ENCODE measurements at places on chromosomes 7 and 10.

DNA sequence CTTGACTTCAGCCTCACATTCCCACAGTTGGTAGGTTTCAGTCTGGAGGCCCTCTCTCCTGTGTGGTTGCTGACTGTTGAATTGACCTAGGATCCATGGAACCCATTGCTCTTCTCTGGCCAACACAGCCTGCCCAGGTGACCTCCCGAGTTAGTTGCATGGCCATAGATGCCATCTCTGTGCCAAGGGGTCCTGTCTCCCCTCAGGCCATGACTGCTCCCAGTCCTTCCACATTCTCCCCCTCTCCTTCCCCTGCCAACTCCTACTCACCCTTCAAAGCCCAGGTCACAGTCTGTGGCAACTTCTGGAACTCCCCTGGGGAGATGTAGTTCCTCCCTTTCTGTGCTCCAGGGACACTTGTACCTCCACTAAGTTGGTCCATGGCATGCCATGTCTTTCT, 67.3 kb upstream of the GRB10 start:
- DNase-seq, result no peak

- no peak for DNase-seq
These were observed 2.5 kb downstream of the VSIR start for GRCh38 chr10:71770789-71771188.

GRCh38 chr10:50621968-50622705, 1.6 kb downstream of the SGMS1 start:
- peak; percentile 62 for DNase-seq

DNA sequence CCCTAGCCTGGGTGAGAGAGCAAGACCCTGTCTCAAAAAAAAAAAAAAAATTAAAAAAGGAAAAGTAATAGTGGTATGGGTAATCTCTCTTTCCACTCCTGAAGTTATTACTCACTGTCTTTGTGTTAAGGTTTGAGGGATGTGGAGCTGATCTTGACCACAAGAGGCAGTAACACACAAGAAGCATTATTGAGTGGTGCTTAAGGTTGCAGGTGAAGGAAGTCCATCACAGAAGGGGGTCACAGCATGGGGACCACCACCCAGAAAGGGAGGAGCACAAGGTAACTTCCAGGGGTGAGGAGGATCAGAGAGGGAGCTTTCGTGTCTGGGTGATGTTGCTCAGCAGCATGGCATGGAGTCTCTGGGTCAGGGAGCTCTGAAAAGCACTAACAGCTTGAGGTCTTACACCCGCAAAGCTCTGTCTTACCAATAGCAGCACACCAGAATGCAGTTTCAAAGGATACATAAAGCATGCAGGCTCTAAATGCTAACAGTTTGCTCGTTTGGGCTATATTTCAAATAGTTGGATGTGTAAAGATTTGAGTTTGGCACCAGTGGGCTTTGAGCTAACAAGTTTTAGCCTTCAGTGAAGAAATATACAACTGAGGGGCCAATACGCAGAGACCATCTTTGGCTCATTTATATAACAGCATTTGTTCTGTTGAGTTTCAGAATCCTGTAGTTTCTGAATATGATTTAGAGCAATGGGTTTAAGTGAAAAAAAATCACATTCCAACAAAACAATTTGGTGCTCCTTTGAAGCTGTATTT, 100.4 kb upstream of the DNAJC1 start:
- peak; percentile 14 for DNase-seq

DNA sequence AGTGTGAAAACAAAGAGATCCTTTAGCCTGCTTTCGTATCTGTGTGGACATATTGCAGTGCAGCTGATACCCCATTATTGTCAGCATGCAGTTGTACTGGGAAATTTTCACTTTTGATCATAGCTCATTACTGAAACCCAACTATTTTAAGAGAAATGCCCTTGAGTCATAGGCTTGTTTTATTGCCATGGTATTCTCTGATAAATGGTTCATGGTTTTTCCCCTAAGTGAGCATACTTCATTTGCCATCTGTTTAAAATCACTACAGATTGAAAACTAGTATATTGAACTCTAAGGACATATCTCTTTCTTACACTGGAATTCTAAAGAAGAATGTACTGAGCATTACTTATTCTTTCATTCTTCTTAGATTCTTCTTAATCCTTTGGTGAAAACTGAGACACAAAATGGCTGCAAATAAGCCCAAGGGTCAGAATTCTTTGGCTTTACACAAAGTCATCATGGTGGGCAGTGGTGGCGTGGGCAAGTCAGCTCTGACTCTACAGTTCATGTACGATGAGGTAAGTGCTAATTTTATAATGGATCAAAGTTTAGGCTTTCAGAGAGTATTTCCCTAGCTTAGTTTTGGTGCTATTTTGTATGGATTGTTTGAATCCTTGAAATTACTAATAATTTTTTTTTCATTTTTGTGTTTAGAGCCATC, 63.0 kb downstream of the RALA start:
- no peak for DNase-seq

DNA sequence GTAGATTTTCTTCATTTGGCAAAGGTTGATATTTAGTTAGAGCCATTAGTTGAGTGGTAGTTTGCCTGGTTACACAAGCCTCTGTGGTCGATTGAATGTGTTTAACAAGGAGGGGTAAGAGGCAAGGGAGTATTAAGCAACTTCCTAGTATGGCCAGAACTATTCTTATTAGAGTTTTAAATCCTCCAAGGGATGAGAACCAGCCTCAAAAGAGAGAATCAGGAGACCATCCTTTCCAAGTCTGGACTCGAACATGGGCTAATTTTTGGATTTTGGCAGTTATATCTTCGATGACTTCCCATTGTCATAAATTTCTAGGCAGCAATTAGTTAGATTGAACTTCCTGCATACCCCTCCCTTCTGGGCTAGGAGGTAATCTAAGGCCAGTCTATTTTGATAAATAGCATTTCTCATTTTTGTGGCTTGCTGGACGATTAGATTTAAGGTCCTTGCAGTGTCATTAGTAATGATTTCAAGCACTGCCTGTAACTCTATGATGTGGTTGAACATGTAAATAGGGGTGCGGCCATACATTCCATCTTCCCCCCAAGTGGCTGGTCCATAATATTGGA, 219.5 kb upstream of the KCND2 start:
- no peak for DNase-seq

GRCh38 chr10:123404357-123404756, 250.2 kb downstream of the BUB3 start:
- no peak for DNase-seq

DNA sequence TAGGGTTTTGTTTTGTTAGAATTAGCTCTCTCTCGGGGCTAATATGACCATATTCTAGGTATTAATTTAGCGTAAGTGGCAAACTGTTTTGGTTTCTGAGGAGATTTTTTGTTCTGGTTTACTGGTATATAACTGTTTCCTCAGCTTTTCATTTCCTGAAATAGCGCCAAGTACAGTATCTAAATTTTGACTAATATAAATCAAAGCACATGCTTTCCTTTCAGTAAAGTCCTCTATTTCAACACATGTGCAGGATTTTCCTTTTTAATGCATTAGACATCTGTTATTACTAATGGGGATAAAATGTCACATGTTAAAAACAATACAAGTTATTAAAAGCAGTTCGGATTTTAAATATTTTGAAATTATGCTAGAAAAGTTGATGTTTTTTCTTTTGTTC, 11.3 kb downstream of the FERD3L start:
- DNase-seq, result no peak

- no peak for DNase-seq
These were observed 393.7 kb downstream of the GPAM start for GRCh38 chr10:111789821-111790220.

DNA sequence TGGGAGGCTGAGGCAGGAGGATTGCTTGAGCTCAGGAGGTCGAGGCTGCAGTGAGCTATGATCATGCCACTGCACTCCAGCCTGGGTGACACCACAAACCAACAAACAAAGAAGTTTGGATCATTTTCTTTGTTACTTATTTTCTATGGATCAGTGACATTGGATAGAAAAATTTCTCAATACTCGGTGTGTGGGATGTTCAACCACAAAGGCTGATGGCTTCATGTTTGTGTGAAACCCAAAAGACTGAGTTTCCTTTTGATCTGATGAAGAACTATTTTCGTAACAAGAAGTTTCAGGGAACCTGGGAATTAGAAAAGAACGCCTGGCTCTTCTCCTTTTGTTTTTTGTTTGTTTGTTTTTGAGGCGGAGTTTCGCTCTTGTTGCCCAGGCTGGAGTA, 104.0 kb downstream of the HOXA1 start:
- DNase-seq, result no peak

DNA sequence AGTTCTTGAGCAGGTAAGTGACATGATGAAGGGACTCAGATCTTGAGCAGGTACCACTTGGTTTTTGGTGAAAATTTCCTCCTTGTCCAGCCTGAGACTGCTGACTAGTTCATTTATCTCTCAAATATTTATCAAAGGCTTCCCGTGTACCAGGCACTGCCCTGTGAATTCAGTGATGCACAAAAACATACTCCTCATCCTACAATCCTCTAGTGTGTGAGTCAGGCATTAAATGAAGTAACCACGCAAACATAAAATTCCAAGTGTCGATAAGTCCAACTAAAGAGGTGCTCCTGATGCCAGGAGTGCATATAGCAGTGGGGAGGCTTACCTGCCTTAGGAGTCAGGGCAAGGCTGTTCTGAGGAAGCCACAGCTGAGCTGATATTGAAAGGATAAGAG, 41.5 kb upstream of the LBX1 start:
- DNase-seq, result no peak

- DNase-seq, result no peak
These were observed 60.3 kb upstream of the SP4 start for GRCh38 chr7:21367537-21367936.

DNA sequence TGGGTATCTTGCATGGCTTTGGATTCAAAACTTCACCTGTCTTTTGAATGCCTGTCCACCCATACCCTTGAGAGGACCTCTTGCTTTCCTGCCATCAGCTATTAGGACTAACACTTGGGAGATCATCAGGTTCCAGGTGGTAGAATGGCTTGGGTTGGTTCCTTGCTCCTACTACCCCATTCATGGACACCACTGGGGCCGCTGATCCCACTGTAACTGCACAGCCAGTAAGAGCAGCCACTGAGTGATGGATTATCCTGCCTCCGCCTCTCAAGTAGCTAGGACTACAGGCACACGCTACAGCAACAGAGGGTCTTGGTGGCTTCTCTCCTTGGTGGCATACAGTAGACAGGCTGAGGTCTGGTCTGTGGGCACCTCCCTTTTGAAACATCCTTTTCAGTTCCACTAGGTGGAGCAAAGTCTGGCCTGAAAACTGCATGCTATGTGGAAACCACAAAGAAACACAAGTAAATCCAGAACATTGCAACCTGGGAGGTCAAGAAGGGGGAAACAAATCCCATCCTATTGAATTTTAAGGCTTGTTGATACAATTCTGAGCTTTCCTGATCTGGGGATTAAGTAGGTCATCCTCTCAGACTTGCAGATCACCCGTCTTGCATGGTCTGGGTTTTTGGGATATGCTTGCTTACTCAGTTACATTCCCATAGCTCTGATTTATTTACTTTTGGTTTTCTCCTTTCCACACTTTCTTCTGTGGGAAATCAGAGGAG, 9.4 kb downstream of the WBP1L start:
- DNase-seq, result no peak

- DNase-seq, result no peak
These were observed 291.3 kb downstream of the PTEN start for GRCh38 chr10:88154596-88155250.

GRCh38 chr7:45662018-45662417, 87.8 kb downstream of the ADCY1 start:
- no peak for DNase-seq

- DNase-seq, result no peak
These were observed 745.9 kb downstream of the GATA3 start for GRCh38 chr10:8800426-8800825.

DNA sequence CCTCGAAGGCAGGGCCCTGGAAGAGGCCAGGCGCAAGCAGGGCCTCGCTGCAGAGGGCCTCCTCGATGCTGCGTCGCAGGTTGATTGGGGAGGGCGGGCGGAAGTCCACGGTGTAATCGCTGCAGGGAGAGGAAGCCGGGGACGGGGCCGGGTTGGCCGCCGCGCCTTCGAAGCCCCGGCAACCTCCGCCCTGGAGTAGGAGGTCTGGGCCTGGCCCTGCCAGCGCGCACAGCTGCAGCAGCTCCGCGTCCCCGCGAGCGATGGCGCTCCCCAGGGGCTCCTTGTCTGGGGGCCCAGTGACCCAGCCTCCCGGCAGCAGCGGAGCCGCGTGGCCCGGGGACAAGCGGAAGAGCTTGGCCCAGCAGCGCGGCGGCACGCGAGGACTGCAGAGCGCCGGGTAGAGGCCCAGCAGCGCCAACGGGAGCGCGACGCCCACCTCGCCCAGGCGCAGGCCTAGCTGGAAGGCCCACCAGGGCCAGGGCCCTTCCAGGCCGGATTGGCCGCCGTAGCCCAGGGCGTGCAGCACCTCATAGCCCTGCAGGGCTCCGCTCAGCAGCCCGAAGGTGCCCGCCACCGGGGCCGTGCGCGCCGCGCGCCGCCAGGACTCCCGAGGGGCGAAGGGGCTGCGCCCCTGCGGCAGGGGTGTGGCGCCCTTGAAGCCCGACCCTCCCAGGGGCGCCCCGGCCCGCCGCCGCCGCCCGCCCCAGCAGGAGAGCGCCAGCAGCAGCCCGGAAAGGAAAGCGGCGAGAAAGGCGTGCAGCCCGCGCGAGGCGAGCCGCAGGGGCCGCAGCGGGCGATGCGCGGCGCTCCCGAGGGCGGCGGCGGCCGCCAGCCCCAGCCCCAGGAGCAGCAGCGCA, 7.8 kb upstream of the RBM28 start:
- no peak for DNase-seq

DNA sequence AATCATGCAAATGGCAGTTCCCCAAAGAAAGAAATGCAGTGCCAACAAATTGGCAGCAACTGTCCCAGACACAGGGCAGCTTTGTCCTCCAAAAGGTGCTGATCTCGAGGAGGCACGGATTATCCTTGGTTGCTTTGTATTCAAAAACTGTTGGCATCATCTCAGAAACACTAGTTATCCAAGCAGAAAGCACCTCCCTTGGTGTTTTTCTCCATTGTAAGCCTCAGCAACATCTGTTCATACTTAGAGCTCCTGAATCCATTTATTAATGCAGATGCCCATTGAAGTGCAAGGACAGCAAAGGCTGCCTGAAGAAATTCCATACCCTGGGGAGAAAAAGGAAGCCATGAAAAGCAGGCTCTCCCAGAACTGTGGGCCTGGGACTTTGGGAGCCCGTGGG, 1.1 kb upstream of the NPS start:
- no peak for DNase-seq

GRCh38 chr7:105355701-105356100, 33.0 kb downstream of the SRPK2 start:
- no peak for DNase-seq

All from naive thymus-derived CD4-positive, alpha-beta T cell (primary cell).